Activated naive CD4-positive, alpha-beta T cell treated with anti-CD3 and anti-CD28 coated beads, Interleukin-2, amount 50 U/mL, for 72 hours (primary cell): ENCODE measurements at places on chromosomes 11 and 22. TPM values are rescaled to one million over a fixed set of nuclear protein-coding genes. Genes with fewer than 3 reads are reported as not detected.

DNA sequence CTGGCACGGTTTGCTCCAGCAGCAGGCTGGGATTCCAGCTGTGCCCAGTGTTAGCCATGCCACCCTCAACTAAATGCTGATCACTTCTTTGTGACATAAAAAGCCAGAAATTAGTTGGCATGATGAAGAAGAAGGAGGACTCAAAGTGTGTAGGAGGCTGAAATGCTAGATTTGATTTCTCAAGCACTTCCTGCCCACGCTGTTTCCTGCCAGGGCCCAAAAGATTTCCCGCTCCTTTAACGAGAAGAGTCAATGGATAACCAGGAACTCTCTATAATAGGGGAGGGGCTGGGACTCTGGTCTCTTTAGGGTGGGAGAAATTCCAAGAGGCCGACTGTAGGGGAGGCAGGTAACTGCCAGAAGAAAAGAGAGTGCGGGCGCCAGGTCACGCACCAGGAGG lies 26.4 kb downstream of the APOL3 start:
- no peak for DNase-seq

DNA sequence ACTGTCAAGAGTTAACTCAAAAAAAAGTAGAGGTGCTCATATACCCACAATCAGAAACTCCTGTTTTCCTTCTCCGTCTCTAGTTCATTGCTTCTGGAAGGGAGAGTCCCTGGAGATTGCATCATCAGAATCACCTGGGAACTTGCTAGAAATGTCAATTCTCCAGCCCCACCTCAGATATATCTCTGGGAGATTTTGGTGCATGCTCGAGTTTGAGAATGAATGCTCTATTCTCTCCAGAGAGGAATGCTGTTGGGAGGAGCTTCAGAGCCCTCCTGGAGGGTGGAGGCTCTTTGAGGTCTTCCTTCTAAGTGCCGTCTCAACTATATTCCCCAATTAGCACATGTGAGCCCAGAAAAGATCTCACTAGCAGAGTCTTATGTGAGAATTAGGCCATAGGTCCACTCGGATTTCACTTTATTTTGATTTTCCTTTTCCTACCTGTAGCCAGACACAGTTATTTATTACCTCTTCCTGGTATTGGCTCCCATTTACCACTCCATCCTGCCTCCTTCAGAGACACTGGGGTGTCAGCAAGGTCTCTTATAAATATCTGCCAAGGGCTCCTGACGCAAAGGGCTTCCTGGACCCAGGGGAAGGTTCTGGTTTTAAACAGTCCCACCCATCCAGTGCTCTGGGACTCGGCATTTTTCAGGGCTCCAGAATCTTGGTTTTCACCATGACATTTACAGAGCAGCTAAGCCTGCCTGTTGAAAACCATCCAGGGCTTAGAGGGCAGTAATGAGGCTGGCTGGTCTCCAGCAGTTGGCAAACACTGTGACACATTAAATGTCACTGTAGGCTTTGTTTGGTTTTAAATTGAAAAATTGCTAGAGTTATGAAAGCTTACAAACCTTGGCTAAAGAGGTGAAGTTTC lies 136.2 kb downstream of the CD44 start:
- DNase-seq: no peak

DNA sequence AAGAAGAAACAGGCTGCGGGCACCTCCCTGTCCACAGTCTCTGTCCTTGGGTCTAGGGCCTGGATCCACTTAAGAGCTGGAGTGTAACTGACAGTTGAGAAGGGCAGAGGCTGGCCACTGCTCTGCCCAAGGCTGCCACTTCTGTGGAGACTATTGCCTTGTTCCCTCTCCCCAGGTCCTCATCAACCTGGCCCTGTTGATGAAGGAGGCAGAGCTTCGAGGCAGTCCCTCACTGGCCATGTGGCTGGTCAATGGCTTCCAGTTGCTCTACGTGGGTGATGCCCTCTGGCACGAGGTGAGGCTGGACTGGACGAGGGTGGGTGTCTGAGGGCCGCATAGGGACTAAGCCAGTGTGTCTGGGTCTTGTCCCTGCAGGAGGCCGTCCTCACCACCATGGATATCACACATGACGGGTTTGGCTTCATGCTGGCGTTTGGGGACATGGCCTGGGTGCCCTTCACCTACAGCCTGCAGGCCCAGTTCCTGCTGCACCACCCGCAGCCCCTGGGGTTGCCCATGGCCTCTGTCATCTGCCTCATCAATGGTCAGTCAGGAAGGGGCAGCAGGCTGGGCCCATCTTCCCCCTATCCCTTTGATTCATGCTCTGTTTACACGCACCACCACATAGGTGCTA lies 2.8 kb downstream of the ZNHIT2 start:
- no peak for DNase-seq

GRCh38 chr11:92386577-92386976 lies 162.0 kb downstream of the FAT3 start:
- no peak for DNase-seq

Gene TEF
- total RNA-seq: 15.8 TPM

Gene KRTAP5-2
- total RNA-seq: not detected

Gene SLC37A2
- 1.8 TPM for total RNA-seq
